NCI-H187 treated with DMSO at 0.1 percent for 48 hours (cell line): ENCODE measurements at places on chromosomes 7 and 10.

DNA sequence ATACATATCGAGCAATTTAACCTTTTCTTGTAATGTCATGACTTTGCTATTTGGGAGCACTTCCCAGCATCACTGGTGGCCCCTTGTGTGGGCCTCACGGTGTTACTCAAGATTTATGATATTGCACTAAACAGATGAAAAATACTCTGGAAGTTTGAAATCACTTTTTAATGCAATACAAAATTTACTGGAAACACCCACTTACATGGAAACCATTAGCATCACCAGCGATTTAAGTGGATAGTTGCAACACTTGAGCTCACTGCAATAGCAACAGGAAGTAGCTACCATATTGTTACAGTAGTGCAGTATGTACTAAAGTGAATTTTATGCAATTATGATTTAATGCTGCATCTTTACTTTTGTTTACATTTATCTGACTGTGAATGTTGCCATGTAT, 184.4 kb downstream of the MDFIC start:
- DNase-seq, result no peak

DNA sequence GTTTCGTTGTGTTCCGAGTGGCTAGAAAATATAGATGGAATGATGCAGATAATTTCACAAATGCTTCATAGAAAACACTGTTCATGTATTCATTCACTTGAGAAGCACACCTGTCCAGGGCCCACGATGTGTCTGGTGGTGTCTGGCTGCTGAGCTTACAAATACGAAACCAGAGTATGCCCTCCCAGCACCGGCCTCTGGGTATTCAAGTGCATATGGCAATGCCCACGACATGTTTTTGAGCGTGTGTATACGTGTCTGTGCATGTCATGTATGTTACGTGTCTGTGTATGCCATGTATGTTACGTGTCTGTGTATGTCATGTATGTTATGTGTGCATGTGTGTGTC, 37.9 kb downstream of the IL2RA start:
- DNase-seq, result no peak

DNA sequence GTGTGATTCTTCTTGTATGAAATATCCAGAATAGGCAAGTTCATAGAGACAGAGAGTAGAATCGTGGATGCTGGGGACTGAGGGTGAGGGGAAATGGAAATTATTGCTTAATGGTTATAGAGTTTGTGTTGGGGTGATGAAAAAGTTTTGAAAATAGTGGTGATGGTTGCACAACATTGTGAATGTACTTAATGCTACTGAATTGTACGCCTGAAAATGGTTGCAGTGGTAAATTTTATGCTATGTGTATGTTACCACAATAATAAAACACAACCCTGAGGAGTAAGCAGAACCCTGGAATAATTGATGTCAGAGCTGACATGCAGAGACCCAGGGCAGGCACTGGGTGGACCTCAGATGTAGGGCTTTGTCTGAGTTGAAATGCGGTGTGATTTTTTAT, 57.6 kb downstream of the TACR2 start:
- DNase-seq, result no peak

- DNase-seq, result no peak
Observed at GRCh38 chr7:43535810-43536585, 46.9 kb upstream of the STK17A start.

DNA sequence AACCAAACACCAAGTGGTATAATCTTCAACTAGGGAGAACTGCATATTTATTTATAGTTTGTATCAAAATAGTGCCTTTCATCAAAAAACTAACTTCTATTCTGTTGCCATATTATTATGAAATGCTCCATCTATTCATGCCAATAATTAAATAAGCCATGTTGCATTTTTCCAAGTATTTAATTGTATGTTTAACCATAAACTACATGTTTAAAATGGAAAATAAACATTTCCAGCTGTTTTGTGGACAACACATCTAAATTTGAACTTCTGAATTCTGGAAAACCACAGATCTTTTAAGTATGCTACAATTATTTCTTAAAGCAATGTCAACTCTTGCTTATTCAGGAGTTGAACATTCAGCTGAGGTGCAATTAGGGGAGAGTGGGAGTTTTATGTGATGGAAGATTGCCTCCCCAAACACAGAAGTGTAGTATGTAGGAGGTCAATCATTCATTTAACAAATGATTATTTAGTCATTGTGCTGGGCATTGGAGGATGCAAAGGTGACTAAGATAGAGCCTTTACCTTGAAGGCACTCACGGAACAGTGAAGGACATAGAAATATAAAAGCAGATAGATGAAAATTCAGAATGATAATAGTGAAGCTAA, 80.7 kb upstream of the PPP1R3C start:
- DNase-seq, result no peak

DNA sequence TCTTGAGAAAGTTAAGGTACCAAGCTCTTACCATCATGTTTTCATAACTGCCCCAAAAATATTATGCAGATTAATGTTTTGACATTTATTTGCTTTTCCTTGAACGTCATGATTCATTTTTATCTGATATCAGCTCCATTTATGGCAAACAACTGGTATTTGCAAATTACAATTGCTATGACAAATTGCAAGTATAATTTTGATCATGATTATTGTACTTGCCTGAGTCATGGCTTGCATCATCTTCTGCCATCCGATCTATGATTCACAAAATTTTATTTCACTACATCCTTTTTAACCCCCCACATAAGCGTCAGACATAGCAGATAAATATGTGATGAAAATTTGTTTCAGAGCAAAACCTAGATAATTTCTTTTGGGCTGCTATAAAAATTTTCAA, 155.0 kb downstream of the STK31 start:
- no peak for DNase-seq

GRCh38 chr10:96416643-96417042, 57.8 kb upstream of the OPALIN start:
- DNase-seq, result no peak

- no peak for DNase-seq
Observed at GRCh38 chr10:69742356-69742695, 59.4 kb upstream of the COL13A1 start.

- no peak for DNase-seq
Observed at GRCh38 chr7:43124388-43124787, 11.9 kb downstream of the HECW1 start.

- no peak for DNase-seq
Observed at GRCh38 chr7:37815671-37816371, 32.6 kb upstream of the NME8 start.

GRCh38 chr7:70094831-70095230, 496.6 kb downstream of the AUTS2 start:
- no peak for DNase-seq

DNA sequence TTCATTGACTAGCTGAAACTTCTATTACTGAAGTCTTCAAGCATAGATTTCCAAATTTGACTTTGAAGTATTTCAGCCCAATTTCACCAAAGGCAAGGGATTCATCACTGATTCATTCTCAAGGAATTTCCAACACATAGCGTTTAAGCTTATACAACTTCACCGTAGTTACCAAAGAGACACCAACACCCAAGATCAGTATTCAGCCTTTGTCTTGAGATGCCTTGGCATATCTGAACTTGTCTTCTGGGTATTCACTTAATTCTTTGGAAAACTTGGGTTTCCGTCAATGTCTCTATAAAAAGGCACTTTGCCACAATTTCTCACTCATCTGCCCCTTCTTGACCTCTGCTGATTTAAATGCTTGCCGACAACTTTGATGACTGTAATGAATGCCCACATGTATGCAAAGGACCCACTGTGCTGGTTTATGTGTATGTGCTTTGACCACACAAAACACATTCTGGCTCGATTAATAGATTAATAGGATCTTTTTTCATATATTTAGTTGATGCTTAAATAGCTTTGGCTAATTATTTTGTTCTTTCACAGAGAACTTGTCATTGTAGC, 49.6 kb downstream of the TES start:
- DNase-seq, result no peak

DNA sequence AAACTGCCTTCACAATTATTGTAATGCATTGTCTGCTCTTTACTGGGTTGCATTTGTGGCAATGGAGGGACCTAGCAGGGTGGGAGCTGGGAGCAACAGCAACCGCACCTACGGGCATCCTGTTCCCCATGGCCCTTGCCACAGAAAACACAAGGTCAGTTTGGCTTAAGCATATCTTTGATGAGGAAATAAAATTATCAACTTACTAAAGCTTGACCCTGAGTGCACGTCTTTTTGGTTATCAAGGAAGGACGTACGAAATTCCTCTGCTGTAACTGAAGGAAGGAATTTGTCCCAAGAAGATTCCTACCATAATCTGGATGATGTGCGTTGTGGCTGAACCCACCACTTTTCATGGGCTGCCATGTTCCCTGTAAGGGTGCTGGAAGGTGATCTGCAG, 19.9 kb upstream of the PTPRN2 start:
- no peak for DNase-seq

- no peak for DNase-seq
Observed at GRCh38 chr7:143238289-143238980, 16.6 kb downstream of the TAS2R40 start.

DNA sequence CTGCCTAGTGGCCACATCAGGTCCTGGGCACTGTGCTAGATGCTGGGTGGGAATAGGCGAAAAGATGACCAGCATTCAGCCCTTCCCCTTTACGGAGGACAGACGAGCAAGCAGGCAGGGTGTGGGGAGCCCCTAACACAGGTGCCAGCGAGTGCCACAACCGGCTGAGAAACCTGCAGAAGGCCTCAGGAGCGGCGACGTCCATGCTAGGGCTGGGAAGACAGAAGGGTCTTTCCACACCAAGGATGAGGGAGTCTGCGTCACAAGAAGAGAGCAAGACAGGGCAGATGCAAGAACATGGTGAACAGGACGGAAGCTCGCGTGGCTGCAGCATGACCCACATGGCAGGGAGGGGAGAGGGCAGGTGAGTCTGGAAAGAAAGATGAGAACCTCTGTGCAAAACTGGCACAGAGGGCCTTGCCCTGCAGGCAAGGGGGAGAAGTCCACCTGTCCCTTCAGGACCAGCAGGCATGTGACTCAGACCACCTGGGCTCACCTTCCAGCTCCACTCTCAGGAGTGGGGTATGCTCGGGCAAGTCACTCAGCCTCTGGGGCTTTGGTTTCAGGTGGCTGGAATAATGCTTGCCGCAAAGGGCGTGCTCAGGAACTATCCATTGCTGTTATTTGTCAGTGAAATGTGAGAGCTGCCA, 36.6 kb downstream of the KCNH2 start:
- no peak for DNase-seq
